CD4-positive, alpha-beta memory T cell (primary cell): ENCODE measurements at places on chromosomes 11 and 22.

DNA sequence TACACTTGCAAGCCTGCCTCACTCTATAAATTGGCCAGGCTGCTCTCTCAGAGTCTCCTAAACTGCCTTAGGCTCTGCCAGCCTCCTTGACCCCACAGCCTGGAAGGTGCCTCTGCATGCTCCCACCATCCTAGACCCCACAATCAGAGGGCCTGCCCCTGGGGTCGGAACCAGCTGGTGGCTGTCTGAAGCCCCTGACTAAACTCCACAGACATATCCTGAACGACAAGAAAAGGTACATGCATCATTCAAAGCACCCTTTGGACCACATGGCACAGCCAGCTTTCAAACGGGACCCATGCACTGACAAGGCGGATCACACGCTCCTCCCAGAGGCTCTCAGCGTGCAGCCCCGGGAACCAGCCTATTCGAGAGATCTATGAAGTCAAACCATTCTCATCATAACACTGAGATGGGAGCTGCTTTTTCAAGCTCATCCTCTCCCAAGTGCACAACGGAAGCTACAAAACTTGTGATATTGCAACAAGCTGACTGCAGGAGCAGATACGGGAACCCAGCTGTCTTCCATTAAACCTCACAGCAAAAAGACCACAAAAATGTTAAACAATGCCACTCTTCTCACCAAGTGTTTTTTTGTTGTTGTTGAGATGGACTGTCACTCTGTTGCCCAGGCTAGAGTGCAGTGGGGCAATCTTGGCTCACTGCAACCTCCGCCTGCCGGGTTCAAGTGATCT lies 8.1 kb downstream of the SHANK2 start:
- no peak for DNase-seq

DNA sequence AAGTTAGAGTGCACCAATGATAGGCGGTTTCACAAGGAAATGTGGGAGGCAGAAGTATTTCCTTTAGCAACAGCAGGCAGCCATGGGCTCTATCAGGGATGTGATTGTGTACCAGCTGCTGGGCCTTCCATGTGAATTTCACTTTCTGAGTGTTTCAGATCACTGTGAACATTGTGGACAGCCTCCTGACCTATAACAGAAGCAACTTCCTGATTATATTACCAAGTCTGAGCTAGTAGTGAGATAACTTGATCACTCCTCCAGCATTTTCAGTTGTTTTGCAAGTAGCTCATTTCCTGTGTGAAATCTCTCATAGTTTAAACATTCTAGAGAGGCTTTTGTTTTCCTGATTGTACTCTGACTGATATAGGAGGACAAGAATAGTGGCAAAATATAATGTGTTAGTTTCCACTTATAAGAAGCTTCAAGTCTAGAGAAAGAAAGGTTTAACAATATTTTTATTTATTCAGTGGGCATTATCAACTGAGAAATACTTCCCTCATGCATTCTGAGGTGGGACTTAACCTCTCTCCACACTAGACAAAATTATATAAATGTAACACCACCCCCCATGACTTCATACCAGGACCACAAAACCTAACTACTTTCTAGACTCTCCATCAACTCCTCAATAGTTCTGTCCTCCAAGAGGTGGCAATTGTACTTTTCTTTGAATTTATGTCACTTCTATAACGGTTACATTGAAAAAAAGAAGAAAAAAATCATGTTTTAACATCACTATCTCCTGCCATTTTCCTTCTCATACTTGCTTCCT lies 184.2 kb upstream of the LUZP2 start:
- no peak for DNase-seq

- no peak for DNase-seq
Measured at GRCh38 chr11:131365329-131365930, 5.0 kb upstream of the NTM start.

DNA sequence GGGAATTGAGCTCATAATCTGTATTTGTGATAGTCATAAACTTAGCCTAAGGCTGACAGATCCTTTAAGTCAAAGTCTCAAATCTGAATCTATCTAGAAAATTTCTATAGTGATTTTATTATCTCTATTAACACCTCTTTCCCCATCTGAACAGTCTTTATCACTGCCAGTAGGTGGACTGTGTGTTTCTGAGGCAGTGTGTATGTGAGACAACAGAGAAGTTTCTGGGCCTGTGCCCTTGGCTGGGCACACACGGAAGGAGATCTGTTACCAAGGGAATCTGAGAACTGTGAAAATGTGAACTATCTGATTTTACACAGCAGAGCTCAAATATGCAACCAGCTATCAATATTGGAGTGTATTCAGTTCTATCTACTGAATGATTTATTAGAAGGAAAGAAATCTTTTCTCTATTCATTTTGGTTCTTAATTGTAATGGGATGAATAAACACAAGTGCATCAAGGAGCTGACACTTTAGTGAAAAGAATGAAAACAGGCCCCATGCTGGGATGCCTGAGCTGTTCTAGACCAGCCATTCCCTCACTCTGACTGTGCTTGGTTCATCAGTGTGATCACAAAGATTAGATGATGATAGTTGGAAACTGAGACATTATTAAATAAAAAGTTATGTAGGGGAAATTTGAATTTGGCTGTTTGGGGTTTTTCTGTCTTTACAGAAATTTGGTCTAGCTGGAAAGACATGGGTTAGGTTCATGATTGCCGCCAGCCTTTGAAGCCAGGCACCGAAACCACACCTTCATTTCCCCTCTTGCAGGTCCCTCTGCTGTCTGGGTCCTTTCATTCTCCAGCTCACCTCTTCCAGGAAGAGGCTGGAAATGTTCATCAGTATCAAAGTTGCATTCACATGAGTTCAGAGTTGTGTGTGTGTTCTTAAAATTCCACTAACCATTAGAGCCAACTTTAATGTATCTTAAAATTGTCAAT lies 68.1 kb downstream of the LIF start:
- peak; percentile 14 for DNase-seq

DNA sequence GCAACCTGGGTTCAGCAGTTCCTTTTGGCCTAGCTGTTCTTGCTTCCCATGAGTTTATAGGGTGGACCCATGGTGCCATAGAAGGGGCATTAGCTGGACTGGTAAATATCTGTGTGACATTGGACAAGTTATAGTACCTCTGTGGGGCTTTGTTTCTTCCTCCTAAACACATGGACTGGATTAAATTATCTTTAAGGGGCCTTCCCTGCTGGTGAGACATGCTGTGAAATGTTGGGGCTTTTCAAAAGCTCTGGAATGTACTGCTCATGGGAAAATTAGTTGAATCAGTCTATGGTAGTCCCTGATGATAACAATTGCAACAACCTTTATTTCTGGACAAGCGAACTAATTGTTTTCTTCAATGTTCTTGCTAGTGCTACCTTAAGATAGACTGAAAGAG lies 276.2 kb downstream of the BLID start:
- DNase-seq = no peak

DNA sequence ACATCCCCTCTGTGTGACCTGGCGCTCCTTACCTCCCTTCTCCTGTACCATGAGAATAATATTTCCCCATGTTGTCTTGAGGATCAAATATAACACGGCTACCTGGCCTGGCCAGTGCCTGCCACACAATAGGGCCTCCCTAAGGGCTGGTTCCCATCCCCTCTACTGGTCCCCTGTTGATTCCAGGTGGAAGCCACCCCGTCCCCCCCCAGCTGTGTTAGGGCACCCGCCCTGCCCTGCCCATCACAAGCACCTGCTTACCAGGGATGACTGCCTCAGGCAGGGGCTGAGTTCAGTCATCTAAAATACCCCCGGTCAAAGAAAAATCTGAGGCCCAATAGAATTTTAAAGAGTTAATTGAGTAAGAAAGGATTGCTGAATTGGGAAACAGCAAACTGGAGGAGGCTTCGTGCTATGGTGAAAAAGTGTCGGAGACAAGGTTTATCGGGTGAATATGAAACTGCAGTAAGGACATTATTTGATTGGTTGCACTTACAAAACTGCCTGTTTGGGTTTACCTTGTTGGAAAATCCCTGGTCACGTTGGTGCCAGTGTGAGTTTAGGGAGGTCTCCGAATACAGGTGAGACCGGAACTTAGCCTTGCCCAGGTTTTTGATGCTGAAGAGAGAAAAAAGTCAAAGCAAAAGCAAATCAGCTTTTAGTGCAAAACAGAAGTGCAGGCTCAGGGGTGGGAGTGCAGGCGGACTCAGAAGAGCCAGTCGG lies 5.2 kb downstream of the APOL1 start:
- no peak for DNase-seq

- DNase-seq = peak; percentile 89
Measured at GRCh38 chr11:65095974-65096806, at the start of gene VPS51. TSS of gene VPS51 (plus strand) at chr11:65096214. CDS start at chr11:65096251, 37 bp downstream.

GRCh38 chr11:35402751-35403660 lies 16.4 kb downstream of the SLC1A2 start:
- DNase-seq = no peak

DNA sequence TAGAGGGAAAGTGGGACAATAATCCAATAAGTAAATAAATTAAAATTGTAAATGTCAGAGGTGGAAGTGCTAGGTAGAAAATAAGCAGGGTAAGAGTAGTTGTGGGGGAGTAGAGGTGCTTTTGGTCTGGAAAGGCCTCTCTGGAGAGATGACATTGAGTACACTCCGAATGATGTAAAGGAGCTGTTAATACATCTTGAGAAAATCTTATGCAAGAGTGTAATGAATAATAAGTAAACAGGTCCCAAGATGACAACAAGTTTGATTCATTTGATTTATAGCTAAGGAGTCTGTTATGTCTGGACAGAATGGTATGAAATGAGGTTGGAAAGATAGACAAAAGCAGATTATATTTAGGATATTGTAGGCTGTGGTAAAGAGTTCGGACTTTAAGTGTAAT lies 87.5 kb downstream of the TMEM135 start:
- DNase-seq = no peak

- no peak for DNase-seq
Measured at GRCh38 chr11:44989831-44990566, 39.3 kb upstream of the TP53I11 start.

DNA sequence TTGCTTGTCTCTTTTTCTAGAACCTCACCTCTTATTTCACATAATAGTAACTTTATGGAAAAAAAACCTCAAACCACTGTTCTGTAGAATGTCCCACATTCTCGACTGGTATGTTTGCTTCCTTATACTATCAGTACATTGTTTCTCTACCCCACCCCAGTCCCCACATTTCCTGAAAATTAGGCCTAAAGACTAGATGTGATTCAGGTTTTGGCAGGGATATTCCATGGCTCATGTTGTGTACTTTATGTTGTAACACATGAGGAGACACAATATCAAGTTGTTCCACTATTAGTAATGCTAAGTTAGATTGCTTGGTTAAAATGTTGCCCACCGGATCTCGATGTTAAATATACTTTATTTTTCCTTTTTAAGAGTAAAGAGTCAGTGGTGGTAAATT lies 34.7 kb downstream of the DDIAS start:
- DNase-seq = no peak

DNA sequence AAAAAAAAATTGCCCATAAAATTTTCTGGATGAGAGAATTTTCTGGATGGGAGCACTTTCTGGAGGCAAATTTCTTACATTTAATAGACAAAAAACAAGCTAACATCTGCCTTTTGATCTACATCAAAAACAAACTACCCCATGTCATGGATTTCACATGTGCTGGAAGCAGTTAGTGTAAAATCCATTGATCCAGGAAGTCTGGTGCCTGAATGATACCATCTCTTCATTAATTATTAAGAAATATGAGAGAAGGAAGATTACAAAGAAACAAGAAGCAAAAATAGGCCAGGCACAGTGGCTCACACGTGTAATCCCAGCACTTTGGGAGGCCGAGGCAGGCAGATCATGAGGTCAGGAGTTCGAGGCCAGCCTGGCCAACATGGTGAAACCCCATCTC lies 53.2 kb upstream of the FAM181B start:
- no peak for DNase-seq

GRCh38 chr11:65291613-65292012 lies 23.1 kb upstream of the CDC42EP2 start:
- no peak for DNase-seq

DNA sequence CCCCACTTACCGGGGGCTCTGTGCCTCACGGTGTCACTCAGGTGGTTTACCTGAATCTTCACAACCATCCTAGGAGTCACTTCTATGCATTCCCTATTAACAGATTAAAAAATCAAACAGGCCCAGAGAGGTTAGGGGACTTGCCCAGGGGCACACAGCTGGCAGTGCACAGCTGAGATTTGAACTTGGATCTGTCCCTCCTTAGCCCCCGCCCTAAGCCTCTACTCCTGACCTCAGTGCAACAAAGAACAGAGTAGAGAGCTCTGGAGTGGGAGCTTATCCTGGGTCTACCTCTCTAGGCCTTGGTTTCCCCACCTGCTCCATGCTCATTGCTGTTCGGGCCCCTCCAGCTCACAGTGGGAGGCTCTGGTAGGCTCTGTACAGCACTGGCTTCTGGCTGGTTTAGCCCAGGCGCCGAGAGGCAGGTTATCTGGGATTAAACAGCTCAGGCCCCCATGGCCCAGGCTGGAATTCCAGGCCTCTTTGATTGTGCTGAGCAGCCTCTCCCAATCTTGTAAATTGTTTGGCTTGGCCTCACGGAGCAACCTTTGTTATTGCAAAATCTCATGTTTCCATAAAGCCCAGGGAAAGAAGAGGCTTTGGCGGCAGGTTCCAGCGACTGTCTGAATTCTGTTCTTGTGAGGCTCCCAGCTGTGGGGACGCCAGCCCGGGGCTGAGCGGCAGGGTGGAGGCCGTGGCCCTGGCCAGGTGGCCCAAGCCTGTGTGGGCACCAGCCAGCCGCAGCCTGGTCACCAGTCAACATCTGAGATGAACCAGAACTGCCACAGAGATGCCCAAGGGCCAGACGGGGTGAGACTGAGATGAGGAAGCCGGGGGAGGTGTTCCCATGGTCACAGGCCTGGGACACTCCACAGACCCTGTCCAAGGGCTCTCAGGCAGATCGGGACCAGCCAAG lies 28.9 kb upstream of the SHISAL1 start:
- DNase-seq = no peak

DNA sequence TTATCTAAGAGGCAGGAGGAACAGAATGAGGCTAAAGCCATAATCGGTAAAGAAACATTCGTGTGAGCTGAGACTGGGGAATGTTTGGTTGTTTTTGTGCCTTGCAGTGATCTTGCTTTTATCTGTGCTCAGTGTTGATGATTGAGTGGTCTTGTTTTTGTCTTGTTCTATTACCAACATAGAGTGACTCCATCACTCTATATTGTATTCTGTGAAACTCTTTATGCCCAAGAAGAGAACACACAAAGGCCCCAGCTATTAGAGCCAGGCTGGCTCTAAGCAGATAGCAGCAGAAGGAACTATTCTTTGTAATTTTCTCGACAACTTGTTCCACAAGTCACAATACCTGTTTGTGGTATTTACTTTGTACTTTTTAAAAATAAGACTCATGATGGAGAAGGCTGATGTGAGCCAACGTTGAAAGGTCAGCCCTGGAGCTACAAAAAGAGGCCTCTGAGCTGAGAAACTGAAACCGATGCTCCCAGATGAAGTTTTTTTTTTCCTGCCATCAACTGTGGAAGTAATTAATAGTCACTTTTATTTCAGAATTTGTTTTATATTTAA lies 68.4 kb downstream of the LARGE1 start:
- DNase-seq = no peak

DNA sequence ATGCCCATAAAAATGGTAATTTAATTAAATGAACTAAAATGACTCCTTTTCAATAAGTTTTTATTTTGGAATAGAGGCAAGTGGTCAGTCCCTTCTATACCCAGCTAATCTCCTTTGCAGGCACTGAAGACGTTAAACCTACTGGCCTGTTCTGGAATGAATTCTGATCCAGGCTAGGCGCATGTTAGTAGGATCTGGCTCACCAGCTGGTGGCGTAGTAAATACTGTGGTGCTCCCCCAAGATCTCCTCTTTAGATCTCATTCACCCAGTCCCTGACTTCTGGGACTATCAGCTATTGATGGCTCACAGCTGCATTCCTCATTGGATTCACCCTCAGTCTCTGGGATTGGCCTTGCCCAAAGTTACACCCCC lies 173.7 kb upstream of the DDI1 start:
- no peak for DNase-seq
